ENCODE measurements at places on chromosomes 1 and 21.
A peak's percentile ranks its signal among the peaks of the same experiment; 100 is the strongest.

DNA sequence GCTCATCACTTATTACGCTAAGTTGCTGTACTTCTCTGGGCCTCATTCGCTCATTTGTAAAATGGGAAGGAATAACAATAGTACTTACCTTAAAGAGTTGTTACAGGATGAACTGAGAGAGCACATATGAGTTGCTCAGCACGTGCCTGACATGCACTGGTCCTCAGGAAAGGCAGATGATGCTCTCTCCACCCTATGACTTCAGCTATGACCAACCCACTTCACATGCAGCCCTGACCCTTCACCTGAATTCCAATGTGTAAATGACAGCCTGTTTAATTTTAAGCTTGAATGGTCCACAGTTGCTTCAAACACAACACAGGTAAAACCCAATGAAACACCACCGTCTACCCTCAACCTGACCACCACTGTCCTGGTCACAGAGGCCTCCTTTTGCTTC is 32.9 kb downstream of the GADD45A start:
- no peak for DNase-seq

DNA sequence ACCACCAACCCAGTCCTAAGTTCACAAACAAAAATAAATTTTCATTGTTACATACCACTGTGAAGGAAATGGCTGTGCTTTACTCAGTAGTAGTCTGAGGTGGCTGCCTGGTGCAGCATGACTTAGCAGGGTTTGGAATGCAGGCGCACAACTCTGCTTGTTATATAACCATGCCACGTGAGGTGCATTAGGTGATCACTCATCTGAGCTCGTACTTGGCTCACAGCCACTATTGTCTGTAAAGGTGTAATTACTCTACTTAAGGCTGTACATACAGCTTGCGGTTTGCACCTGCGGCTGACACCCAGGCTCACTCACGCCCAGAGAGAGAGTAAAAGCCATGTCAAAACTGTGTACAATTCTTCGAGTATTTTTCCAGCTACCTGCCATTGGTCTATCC is 599.4 kb downstream of the LTN1 start:
- DNase-seq = no peak

DNA sequence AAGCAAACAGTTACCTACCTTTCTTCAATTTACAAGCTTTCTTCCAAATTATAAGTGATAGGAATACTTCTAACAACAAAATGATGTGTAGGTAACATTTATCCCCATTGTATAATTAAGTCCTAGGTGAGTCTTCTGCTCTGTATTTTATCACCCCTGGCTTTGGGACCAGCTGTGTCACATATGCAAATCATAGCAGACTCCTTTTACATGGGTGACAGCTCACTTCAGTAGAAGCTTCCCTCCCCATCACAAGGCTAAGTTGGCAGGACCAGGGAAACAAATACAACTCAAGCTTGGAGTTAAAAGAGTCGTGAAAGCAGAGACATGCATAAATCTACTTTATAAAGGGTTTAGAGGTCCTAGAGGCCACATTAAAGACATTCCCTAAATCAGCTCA is 121.1 kb upstream of the RUNX1 start:
- no peak for DNase-seq

GRCh38 chr1:17550729-17551584 is 11.5 kb downstream of the ARHGEF10L start:
- no peak for DNase-seq

GRCh38 chr1:76219366-76219818 is 144.8 kb downstream of the ST6GALNAC3 start:
- DNase-seq = no peak

DNA sequence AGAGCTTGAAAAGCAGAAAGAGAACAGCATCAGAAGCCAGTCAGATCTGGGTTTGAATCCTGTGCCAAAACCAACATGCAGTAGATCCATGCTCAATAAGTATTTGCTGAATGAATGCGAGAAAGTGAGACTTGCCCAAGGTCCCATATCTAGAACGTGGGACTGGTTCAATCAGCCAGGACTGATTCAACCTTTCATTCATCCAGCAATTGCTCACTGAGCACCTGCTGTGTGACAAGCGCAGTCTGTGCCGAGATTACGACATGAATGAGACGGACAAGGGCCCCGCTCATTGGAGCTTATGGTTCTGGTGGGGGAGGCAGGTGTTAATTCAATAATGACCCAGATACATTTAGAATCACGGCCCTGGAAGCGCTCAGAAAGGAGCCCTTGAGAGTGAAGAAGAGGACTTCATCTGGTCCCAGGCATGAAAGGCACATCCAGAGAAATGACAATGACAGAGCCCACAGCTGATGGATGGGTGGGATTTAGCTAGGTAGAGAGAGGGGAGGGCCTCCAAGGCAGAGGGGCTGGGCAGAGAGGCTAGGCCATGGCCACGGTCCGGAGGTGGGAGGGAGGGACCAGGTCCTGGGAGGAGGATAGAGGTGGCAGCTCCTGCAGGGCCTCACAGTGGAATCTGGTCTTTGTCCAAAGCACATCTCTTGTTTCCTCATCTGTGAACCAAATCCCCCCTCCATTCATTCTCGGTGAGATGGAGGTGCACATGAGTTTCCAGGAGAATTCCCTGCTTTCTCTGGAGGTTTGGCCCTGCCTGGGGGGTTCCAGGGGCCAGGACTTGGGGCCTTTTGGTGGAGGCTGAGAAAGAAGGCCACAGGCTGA is 4.2 kb upstream of the FAM131C start:
- DNase-seq = no peak

DNA sequence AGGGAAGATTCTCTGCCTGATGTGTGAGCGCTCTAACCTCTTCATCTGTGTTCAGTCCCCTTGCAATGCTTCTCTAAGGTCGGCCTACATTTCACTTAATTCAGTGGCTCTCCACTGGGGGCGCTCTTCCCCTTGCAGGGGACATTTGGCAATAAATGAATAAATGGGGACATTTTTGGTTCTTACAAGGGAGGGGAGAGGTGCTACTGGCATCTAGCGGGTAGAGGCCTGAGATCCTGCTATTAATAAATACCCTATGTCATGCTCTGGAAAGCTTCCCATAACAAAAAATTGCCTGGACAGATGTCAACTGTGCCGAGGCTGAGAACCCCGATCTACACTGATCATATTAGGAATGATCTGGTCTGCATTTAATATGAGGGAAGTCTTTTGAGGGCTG is 25.9 kb upstream of the DNAJC11 start:
- peak; percentile 37 for DNase-seq

- no peak for DNase-seq
Measured at GRCh38 chr1:99675994-99676393, 30.1 kb downstream of the PALMD start.

DNA sequence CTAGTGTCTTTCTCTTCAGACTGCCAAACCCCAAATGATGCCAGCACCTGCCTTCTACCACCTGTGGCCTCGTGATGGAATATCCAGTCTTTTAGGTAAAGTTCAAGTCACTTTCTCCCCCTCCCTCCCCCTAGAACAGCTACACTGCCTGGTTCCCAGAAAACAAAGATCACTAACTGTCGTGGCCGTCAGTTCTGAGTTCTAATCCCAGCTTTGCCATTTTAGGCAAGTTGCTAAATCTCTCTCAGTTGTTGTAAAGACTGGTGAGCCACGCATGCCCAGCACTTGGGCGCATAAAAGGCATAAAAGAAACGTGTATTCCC is 648 bp upstream of the TRAPPC3 start:
- no peak for DNase-seq

GRCh38 chr1:178660461-178660860 is 64.6 kb upstream of the RALGPS2 start:
- no peak for DNase-seq

- no peak for DNase-seq
Measured at GRCh38 chr1:96487971-96488370, 233.6 kb upstream of the PTBP2 start.

- DNase-seq = no peak
Measured at GRCh38 chr1:173300061-173301044, 93.2 kb upstream of the TNFSF4 start.

GRCh38 chr1:3533067-3534048 is 78.0 kb downstream of the MEGF6 start:
- no peak for DNase-seq

DNA sequence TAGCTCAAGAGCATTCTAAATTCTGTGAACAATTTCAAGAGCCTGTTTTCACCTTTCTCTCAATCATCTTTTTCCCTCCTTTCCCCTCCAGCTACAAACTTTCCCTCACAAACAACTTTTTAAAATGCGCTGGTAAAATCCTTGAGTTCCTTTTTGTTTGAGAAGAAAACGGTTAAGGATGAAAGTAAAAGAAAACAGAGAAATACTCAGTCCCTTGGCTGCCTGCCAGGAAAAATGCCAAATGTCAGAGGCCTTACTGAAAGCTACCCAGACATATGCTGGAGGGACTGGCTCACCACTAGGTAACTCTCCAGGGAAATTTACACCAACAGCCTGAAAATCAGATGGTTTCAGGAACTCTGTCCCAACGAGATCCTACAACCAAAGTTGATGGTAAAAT is 11.0 kb upstream of the SERBP1 start:
- peak; percentile 24 for DNase-seq

GRCh38 chr1:245160741-245161400 is 6.1 kb downstream of the KIF26B start:
- no peak for DNase-seq

DNA sequence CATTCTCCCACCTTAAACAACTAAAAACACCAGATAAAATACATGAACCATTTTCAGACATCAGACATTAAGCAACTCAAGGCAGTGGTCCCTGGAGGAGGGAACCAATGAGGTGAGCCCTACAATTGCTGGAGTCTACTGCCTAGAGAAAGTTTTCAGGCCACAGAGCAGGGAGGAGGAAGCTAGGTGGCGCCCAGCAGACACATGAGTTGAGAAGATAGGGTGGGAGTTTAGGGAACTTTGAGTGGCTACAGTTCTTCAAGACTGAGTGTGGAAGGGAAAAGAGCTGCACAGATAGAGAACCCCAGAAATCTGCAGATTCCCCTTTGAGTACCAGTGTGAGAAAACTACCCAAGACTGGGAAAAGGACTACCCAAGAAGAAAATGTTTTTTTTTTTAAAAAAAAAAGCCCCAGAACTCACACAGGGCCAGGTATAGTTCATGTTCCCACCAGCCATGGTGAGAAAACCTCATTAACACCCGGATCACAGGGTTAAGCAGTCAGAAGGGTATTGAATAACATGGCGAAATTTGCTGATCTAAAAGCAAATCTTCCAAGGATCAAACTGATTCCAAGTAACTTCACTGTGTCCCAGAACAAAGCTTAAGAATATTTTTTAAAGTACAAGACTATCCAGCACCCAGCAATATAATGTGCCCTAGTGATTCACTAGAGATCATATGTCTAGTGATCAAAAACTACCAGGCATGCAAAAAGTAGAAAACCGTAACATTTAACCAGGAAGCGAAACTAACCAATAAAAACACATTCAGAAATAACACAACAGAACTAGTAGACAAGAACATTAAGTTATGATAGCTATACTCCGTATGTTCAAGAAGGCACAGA is 12.0 kb downstream of the ALDH9A1 start:
- DNase-seq = no peak

DNA sequence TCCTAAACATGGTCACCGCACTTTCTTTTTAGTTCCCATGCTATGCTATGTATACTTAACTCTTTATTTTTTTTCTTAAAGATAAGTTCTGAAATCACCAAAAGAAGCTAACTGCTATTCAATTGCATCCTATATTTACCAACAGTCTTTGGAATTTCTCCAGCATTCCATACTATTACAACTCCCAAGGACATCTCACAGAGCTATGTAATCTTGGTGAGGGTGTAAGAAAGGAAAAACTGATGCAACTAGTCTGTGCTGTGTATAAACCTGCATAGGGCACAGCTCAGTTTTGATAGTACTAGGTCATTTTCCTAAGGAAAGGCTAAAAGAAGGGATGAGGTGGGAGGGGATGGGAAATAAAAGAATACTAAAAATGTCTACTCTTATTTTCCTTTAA is 78.0 kb downstream of the PTPN14 start:
- DNase-seq = no peak
